Stimulated activated CD8-positive, alpha-beta memory T cell treated with anti-CD3 and anti-CD28 coated beads, Interleukin-7, amount 100 ng/mL, for 24 hours (primary cell): ENCODE measurements at places on chromosomes 13 and 19.

DNA sequence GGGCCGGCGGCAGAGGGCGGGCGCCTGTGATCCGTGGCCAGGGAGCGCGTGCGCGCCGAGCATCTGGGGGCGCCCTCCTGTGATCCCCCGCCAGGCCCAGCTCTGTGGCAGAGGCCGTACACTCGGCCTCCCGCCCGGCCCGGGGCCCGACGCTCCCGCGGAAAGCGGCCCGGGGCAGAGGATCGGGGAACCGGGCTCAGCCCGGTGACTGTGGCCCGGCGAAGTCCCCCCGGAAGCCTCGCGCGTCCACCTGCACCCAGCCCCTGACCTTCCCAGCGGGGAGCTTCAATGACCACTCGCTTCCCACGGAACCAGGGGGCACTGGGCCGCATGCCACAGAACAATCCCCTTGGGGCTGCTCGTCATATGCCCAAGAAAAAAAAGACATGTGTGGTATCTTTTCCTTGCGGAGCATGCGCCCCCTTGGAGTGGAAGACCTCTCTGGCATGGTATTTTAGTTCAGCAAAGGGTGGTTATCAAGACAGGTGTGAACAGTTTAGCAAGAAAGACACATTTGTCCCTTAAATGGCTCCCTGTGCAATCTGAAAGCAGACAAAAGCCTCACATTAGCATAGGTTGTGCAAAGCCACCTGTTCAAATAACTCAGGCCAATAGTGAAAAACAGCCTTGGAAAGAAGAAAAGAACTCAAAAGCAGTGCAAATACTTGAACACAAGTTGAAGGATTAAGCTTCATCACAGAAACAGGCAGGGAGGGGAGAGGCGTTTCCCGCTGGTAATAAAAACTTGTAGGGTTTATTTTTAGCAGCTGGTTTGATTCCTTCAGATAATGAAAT, 290.9 kb upstream of the SOX21 start:
- DNase-seq = no peak

GRCh38 chr13:46124967-46125933, 20.4 kb upstream of the CPB2 start:
- DNase-seq = no peak

DNA sequence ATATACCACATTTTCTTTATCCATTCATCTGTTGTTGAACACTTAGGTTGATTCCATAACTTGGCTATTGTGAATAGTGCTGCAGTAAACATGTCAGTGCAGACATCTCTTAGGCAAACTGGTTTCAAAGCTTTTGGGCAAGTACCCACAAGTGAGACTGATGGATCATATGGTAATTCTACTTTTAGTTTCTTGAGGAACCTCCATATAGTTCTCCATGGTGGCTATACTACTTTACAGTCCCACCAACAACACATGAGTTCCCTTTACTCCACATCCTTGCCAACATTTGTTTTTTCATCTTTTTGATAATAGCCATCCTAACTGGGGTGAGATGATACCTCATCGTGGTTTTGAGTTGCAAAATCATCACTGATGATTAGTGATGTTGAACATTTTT, 8.5 kb downstream of the CYSLTR2 start:
- no peak for DNase-seq

- DNase-seq = no peak
Observed at GRCh38 chr19:1234051-1234954, 3.5 kb downstream of the CBARP start.

- DNase-seq = no peak
Observed at GRCh38 chr13:102333320-102334198, 68.3 kb downstream of the FGF14 start.

DNA sequence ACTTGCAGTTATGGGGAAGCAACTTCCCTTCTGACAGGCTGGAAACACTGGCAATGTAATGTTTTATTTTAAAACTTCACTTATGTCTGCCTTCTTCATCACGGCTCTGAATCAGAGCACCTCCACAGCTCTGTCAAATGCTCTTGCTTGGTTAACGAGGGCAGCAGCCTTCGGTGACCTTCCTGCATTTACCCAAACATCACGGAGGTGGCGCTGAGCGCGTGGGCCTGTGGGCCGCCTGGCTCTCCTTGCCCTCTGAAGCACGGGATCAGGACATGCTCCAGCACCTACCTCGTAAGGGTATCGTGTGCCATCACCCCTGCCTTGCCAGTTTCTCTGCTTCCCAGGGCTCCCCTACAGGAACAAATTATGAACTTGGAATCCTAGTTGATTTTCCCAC, 310.0 kb downstream of the TEX29 start:
- no peak for DNase-seq

GRCh38 chr19:34926685-34927375, at the start of gene ZNF30:
ZNF30 (plus strand) TSS chr19:34926903; CDS start chr19:34929948, 3,045 bp downstream.
- DNase-seq = peak; percentile 68

- DNase-seq = no peak
Observed at GRCh38 chr19:1446713-1447481, 3.0 kb upstream of the APC2 start.

DNA sequence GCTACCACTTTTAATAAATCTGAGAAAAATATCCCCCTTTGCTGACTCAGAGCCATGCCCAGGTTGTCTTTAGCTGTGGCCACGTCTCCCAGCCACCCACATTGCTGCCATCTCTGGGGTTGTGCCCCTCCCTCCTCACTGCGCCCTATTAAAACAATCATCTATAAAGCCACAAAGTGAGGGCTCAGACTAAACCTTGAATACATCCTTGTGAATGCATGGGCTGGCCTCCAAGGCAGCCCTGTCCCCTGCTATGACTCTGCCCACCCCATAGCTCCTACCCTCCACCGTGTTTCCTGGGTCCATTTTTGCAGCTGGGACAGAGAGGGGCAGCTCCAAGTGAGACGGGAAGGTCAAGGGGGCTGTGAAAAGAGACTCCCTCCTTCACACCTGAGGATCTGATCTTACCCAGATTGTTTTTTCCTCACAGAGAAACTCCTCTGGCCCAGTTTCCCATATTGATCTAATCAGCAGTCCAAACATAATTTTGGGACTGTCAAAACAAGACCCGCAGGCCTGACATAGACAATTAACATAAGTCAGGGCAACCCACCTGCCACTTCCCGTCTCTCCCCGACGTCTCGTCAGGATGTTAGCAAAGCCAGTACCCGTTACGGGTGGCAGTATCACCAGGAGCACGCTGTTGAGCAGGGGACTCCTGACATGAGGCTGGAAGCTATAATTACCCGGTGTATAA, 199.0 kb downstream of the KATNAL1 start:
- no peak for DNase-seq

- no peak for DNase-seq
Observed at GRCh38 chr13:28145049-28145448, 6.7 kb downstream of the PAN3 start.

GRCh38 chr13:20099319-20099718, 61.5 kb downstream of the GJA3 start:
- no peak for DNase-seq

DNA sequence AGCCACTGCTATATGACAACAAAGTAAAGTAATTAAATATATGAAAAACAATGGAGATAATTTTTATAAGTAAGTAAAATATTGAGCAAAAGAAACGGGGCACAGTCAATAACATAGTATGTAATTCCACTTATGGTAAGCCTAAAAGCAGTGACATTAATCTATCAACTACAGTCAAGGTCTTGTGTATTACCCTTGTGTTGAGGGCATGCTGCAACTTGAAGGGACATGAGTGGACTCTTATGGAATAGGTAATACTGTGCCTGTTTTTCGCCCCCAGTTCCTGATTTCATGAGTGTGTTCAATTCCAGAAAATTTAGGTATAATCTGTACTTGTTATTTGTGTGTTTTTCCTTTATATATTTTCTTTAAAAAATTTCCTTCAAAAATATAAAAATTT, 201.3 kb upstream of the SLITRK6 start:
- no peak for DNase-seq

DNA sequence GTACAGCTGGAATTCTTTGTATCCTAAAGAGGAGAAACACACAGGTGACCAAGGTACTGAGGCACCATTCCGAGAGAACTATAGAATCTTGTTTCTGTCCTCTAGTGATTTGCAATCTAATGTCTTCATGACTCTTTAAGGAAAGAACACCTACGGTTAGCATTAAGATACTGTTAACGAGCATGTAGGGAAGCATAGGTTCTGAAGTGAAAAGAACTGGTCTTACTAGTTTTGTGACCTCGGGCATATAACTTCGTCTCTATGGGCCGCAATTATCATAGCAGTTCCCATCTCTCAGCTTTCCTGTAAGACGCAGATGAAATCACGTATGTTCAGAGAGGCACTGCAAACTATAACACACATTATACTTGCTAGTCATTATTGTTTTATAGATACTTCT, 193.0 kb upstream of the NBEA start:
- no peak for DNase-seq

- no peak for DNase-seq
Observed at GRCh38 chr13:76711550-76712182, 174.5 kb downstream of the KCTD12 start.

DNA sequence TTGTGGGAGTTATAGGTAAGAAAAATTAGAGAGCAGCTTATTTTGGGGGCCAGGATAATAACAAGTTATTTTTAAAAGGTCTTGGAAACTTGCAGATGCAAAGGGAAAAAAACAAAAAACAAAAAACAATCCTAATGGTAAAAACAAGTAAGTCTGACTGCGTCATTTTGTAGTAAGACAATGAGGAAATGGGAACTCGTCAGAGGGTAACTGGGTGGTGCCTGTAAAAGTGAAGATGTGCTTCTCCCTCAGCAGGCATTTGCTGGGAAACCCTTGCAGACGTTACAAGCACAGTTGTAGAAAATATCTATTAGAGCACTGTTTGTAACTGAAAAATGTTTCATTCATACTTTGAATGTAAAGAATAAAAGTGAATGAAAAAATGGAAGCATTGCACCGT, 2.2 kb upstream of the TNFSF13B start:
- no peak for DNase-seq

GRCh38 chr13:85659493-85659892, 139.7 kb downstream of the SLITRK6 start:
- no peak for DNase-seq

- no peak for DNase-seq
Observed at GRCh38 chr19:33110137-33110910, 21.6 kb upstream of the WDR88 start.

DNA sequence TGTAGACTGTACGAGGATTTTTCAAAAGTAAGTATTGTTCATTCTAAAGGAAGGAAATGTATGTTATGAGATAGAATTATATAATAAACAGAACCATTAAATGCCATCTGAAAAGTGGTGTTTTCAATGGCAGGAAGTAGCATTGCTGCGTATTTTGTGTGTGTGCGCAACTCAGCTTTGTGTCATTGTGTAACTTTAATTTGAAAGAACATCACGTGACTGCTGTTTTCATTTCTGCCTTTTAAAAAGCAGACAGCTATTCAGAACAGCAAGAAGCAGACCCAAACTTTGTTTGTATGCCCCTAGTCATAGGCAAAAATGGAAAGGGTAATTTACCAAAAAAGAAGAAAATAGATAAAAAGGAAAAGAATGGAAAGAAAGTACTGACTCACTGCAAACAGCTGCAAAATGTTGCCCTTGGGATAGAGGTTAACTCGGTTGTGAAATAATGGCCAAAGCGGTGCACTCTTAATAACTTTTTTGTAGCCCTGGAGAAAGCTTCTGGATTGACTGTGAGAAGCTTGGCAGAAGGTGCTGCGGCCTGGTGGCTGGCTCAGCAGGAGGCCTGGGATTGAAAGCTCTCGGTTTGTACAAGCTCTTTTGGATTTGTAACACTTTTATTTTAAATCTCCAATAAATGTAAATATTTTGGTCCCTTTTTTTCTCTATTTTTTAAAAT, 97.3 kb downstream of the GGACT start:
- no peak for DNase-seq

DNA sequence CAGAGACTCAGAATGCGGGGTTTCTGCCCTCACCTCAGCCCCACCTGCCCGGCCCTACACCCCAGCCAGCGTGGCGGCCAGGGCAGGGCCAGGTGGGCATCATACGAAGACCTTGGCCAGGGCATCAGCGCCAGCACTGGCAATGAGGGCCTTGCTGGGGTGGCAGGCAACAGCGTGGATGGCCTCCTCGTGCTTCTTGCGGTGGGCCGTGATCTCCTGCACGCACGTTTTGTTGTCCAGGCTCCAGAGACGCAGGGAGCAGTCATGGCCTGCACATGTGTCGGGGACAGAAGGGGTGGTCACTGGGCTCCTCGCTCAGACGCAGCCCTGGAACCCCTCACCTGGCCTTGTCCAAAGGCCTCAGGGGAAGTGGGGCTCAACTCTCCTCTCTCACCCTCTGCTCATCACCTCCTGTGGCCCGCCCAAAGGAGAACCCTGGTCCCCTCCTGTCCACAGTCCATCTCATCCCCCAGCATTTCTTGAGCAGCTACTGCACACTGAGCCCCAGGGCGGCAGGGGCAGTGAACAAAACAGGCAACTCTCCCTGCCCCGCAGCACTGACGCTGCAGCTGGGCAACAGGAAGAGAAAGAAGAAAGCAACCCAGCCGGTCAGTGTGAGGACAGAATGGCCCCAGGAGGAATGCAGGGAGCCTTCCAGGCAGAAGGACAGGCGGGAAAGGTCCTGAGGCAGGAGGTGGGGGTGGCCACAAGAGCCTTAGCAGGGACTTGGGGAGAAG, 3.8 kb upstream of the PRKD2 start:
- no peak for DNase-seq

DNA sequence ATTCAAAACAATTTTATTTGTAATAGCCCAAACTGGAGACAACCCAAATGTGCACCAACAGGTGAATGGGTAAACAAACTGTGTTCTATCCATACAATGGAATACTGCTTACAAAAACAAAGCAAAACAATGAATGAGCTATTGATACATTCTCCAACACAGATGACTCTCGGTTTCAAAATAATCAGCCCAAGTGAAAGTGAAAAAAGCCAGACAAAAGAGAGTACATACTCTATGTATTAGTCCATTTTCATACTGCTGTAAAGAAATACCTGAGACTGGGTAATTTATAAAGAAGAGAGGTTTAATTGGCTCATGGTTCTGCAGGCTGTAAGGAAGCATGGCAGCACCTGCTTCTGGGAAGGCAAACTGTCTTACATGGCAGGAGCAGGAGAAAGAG, 65.2 kb upstream of the LRCH1 start:
- DNase-seq = no peak

- DNase-seq = no peak
Observed at GRCh38 chr19:5075597-5075996, 106.7 kb downstream of the KDM4B start.

DNA sequence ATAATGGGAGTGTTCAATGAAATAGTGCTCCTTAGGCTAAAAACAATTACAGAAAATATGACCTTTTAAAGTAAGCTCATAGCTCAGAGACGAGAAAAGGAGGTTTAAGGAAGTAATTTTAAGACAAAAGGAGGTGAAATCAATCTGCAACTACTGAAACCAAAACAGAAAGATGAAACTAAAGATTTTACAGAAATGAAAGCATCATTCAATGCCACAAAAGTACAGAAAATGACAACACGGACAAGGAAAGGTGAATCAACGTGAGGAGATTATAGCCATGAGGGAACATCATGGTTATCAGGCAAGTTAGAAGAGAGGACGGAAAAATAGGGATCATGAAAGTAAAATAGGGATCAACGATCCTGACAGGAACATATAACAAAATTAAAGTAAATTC, 745.2 kb downstream of the PCDH17 start:
- DNase-seq = no peak

- no peak for DNase-seq
Observed at GRCh38 chr13:93690139-93690538, 463.5 kb downstream of the GPC6 start.

- no peak for DNase-seq
Observed at GRCh38 chr13:76754414-76754813, 131.8 kb downstream of the KCTD12 start.
